ENCODE measurements at places on chromosomes 12 and 14. TPM values are rescaled to one million over a fixed set of nuclear protein-coding genes. Genes with fewer than 3 reads are reported as not detected.

The TAC3 gene
- 0.24 TPM for total RNA-seq

The OSGEP gene
- total RNA-seq = 26.1 TPM

The SALL2 gene
- total RNA-seq = 1.4 TPM

The GPR84 gene
- 0.09 TPM for total RNA-seq

The HELB gene
- total RNA-seq = 1.7 TPM

The FBLN5 gene
- 1.5 TPM for total RNA-seq

The FOXJ2 gene
- total RNA-seq = 10.4 TPM

The LRTM2 gene
- total RNA-seq = not detected

The PNMA1 gene
- 61.2 TPM for total RNA-seq

All from A549 treated with CpdA at 1 μM for 4 hours (cell line).